CD8-positive, alpha-beta T cell (primary cell): ENCODE measurements at places on chromosomes 4 and X. TPM values are rescaled to one million over a fixed set of nuclear protein-coding genes. Genes with fewer than 3 reads are reported as not detected.

The ARSJ gene
- total RNA-seq = not detected

The CTSO gene
- 5.9 TPM for total RNA-seq

The TRIM75 gene
- not detected for total RNA-seq

The ADH1B gene
- total RNA-seq = not detected

The KANTR gene
- 8.6 TPM for total RNA-seq

- no peak for DNase-seq
Observed at GRCh38 chr4:171235521-171235920, 577.7 kb upstream of the GALNTL6 start.

DNA sequence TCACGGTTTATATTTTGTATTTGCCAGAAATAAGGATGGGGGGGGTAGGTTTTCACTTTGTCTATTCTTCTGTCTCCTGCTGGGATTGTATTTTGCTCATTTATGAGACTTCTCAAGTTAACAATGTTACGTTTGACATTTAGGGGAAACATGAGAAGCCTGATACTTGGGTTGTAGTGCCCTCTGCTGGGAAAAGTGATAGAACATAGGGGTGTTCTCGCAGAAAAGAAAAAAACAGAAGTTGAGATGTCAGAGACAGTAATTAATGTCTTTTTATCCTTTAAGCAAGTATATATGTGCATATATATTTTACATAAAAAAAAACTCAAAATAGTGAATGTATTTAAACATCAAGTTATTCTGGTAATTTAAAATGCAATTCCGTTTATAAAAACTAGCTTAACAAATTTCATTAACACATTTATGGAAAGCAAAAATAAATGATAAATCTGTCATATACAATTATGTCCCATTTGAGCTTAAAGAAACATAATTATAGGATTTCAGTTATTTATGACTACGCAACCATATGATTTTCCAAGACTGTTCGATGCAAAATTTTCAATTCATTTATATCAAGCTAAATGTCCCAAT, 46.0 kb upstream of the TMPRSS11F start:
- DNase-seq = peak; percentile 50

- DNase-seq = no peak
Observed at GRCh38 chr4:184324939-184325477, 107.3 kb upstream of the ENPP6 start.

DNA sequence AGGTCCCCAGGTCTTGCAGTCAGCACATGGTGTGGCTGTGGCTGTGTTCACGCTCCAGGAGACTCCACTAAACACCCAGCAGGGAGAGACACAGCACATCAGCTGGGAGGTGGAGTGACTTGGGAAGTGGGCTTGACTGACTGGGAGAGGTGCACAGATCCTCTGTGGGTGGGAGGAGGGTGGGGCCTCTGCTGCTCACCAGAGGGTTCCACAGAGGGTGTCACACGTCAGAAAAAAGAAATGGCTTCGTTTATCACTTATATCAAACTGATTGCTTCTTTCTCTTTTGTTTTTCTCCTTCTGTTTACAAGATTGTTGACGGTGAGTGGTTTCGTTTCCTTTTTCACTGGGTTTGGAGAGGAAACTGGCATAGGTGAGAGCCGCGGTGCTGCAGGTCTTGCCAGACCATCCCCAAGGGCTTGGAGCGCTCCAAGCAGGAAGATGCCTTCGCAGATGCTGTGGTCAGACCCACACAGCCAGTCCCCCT, 24.8 kb upstream of the FAM193A start:
- DNase-seq = no peak

DNA sequence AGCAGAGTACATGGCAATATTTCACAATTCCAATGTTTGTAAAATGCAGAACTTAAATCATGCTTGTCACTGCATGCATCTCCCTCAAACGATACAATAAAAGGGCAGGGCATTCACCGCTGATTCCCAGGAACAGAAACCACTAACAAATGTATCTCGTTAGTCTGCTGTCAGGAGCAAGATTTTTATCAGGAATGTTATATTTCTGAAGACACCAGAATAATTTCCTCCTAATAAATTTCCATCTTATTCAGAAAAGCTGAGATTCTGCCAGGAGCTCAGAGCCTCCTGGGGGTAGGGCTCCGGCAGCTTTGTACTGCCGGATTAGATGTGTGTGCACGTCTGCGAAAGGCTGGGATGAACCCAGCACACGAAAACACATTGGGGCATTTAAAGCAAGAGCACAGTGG, 54.0 kb upstream of the LDB2 start:
- DNase-seq = no peak

- no peak for DNase-seq
Observed at GRCh38 chr4:187666697-187667494, 328.7 kb upstream of the ZFP42 start.

DNA sequence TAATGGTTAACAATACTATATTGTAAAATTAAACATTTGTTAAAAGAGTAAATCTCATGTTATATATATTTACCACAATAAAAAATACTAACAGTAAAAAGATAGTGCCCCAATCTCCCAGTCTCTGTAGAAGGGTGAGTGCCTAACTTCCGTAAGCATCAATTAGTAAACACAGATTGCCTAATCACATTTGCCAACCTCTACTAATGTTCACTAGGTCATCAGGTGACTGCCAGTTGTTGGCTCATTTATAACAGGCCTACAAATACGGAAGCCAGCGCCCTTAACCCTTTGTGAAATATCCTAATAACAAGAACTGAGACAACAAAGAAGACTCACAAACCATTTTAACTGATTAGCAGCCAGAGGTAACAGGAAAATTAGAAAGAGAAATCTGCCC, 345.1 kb downstream of the INPP4B start:
- no peak for DNase-seq
